ENCODE measurements at places on chromosomes 4 and X.

GRCh38 chr4:70183168-70183939, 12.2 kb upstream of the ODAM start:
- DNase-seq = peak; percentile 85

GRCh38 chr4:35562861-35563260, 681.5 kb downstream of the ARAP2 start:
- no peak for DNase-seq

- DNase-seq = no peak
These were observed 66.0 kb upstream of the PHOX2B start for GRCh38 chr4:41814565-41814964.

DNA sequence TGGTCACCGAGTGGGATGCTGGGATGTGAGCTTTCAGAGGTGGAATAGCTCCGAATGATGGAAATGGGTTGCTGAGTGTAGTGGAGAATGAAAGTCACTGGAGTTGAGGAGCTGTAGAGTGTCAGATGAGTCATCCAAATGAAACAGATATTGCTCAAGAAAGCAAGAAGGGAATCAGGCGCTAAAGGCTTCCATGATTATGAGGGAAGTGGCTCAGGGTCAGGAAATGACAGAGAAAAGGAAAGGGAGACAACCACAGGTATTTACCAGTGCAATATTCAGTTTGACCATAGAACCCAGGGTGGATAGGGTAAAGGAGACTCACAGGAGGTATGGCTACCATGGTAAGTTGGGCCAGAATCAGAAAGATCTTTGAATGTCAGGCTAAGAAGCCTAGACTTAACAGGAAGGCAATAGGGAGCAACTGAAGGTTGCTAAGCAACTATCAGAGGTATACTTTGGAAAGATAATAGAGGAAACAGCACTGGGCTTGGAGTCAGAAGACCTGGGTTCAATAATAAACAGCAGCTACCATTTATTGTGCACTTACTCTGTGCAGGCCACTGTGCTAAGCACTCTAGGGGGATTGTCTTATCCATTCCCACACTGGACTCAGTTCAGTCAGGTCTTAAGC, 11.7 kb downstream of the LAS1L start:
- DNase-seq = peak; percentile 12

DNA sequence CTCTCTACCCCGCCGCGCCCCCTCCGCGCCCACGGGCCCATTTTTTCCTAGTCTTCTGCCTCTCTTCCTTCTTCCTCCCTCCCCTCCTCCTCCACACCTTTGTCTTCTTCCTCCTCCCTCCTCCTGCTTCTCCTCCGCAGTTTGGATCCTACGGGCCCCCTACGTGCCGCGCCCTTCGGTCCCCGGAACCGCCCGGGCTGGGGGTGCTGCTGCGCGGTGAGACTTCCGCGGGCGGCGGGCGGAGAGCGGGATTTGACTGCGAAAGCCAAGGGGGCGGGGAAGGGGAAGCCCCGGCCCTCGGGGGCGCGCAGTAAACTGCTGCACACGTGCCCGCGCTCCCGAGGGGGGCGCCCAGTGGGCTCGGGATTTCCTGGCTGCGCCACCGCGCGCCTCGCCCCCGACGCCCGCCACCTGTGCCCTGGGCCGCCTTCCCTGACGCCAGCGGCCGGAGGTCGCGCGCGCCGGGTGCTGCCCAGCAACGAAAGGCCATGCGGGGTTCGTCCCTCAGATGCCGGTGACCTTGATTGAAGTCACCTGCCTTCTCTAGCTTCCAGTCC, 3.3 kb upstream of the NKX3-2 start:
- no peak for DNase-seq

GRCh38 chr4:185559915-185560281, 24.6 kb upstream of the PDLIM3 start:
- peak; percentile 13 for DNase-seq

GRCh38 chr4:77089866-77090265, 14.1 kb upstream of the CCNI start:
- DNase-seq = no peak

DNA sequence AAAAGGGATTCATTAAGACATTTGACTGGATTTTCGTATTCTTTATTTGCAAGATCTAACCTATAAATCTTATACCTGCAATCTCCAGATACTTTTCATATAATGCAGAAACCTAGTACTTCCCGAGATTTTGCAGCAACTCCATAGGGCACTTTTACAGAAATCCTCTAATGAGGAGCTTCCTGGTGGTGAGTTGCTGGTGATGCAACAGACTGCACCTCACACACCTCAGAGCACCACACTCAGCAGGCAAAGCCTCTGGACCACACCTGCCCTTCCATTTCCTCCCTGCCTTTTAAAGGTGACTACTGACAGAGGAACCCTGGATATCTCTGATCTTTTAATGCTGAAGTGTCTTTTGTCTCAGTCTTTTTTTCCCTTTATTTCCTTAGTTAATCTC, 289.4 kb downstream of the TRAM1L1 start:
- no peak for DNase-seq

DNA sequence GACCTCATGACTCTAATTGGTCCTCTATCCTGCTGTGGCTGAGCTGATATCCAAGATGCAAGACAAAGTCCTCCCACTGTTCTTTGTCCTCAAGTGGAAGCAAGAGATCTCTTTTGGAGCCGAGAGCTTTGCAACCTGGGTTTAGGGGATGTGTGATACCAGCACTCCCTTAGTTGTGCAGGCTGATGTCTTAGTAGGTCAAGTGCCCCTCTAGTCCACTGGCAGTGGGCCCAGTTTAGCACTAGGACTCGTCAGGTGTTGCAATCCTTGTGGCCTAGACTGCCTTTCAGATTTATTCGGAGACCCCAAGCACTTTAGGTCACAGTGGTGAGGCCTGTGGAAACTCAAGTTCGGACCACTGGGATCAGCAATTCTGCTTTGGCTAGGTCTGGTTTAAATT, 64.0 kb downstream of the GPRASP3 start:
- DNase-seq = no peak

- DNase-seq = no peak
These were observed 477.1 kb upstream of the TENM3 start for GRCh38 chr4:181766061-181766548.

- no peak for DNase-seq
These were observed 72.8 kb upstream of the ARSJ start for GRCh38 chr4:114052227-114052626.

DNA sequence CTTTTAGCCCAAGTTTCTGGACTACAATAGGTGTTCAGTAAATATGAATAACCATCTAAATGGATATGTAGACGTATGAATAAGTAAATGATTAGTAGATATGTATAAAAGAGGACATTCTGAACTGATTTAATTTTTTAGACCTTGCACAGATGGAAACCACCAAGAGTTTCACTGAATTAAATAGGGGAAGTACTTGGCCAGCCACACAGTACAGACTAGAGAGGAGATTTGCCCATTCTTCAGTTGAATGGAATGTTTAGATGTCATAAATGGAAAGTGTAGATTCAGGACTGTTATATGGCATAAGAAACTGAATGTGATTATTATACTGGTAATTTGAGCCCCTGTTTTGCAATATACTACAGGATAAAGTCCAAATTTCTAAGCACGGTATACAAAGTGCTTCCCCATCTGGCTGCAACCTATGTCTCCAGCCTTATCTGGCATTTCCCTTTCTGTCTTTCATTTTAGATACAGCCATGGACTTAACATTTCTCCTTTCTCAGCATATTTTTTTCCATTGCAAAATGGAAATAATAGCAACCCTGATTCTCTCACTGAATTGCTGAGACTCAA, 137.8 kb upstream of the HS3ST1 start:
- DNase-seq = peak; percentile 77

GRCh38 chr4:166481055-166481454, 608.0 kb downstream of the TLL1 start:
- no peak for DNase-seq

DNA sequence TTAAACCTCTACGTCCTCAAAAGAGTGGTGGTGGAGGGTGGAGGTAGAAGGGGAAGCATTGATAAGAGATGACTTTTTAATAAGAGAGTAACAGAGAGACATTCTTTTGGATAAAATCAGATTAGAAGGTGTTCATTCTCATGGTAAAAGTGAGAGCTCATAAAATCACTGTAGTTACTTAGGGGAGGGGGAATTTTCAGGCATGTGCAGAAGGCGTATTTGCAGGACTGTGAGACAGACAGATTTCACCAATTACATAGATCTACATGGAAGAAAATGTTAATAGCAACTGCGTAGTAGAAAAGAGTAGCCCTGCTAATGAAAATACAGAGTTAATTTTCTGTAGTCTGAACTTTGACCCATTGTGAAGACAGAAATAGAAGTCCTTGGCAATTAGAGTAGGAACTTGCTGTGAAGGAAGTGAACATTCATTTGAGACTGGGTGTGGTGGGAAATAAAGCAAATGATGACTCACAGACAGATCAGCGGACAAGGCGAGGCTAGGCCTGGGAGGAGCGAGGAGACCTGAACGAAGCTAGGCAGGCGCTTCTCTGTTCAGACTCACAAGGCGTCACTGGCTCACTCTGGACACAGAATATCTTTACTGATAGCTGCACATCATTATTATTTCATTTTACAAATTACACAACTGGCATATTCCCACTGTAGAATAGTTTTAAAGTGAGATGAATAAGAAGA, 57.2 kb upstream of the FAM9C start:
- peak; percentile 88 for DNase-seq

DNA sequence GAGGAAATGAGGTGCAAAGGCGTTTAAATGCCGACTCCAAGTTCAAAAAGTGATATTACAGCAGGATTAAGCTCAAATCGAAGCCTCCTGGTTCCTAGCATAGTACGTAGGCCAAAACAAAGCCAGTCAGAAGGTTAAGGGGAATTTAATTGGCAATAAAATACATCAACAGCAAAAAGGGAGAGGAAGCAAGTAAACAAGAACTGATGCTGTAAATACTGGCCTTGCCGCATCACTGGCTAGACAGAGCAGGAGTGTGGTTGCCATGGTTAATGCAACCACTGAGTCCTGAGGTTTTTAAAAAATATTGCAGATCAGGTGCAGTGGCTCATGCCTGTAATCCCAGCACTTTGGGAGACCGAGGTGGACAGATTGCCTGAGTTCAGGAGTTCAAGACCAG, 63.2 kb upstream of the FBXW7 start:
- no peak for DNase-seq

DNA sequence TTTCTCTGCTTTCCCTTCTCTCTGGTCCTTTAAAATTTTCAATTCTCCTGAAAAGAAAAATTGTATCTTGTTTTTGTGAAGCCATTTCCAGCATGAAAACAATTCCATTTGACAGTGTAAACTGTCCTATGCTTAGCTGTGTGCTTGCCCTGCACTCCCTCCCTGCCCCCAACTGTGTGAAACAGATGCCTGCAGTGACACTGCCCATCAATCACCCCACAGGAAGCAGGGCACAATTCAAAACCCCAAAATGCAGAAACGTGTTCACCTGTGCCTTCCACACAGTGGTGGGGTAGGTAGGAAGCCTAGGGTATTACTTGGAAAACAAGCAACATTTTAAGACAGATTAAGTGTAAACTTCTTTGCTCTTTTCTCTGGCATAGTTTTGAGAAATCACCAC, 6.2 kb upstream of the FHDC1 start:
- no peak for DNase-seq

DNA sequence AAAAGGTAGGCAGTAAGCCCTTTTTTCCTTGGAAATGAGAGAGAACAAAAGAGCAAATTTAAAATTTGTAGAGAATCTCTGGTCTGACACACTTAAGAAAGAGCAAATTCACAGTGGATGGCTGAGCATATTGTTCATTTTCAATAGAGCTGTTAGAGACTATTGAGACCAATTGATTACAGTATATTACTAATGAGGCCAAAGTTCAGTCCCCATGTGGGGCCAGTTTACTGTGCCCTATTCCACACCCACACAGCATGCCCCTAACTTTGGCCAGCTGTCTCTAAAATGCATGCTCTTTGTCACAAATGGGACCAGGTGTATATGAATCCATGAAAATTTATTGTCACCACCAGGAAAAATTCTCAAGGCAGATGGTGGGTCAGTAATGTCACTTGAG, 470.5 kb downstream of the PCDH7 start:
- DNase-seq = no peak

- DNase-seq = no peak
These were observed 822 bp upstream of the PFKFB1 start for GRCh38 chrX:54994668-54995351.

- peak; percentile 39 for DNase-seq
These were observed 40.8 kb downstream of the C4orf46 start for GRCh38 chr4:158630893-158631292.

- DNase-seq = peak; percentile 52
These were observed 16.0 kb upstream of the TLR8 start for GRCh38 chrX:12890467-12890866.

DNA sequence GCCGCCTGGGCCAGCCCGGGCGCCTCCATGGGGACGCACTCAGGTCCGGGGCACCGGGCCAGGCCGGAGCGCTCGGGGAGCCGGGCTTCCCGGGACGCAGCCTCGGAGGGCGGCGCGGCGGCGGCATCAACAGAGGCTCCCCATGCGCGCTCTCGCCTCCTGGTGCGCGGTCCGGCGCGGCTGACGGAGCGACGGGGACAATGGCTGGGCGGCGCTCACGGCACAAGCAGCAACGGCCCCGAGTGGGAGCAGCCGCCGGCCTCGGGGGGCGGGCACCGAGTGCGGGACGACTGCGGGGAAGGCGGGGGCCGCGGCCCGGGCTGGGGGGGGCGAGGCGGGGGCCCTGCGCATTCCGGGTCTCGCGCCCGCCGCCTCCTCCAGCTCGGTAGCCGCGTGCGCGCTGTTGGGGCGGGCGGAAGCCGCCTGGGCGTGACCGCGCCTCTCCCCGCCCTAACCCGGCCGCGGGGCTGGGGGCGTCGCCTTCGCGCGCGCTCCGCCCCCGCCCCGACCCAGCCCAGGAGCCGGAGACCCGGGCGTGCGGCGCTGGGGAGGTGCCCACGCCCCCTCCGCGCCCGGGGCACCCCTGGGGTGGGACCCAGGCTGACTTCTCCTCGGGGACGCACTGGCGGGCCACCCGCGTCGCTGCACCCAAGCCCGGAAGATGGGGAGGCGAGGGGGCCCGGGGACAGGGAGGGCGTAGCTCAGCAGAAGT, at the start of gene PRKX:
Gene PRKX (minus strand): TSS at position 425 of the 712 bp plus-strand sequence. CDS start 396 bp downstream, at position 29.
- peak; percentile 72 for DNase-seq

- DNase-seq = no peak
These were observed 244.1 kb upstream of the TEX13A start for GRCh38 chrX:105464618-105465017.

DNA sequence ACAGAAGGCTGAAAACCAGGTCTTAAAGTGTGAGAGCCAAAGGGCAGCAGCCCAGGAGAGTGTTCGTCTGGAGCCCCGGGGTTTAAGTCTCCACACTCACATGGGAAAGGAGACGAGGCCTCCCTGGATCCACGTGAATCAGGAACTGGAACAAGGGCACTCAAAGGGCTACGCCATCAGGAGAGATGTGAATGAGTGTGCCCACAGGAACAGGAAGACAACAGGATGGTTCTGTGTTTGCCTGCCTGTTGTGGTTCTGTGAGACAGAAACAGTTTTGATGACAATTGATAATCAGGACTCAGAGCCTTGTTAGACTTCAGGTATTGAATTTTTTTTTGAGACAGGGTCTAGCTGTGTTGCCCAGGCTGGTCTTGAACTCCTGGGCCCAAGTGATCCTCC, 4.9 kb upstream of the CTBP1 start:
- DNase-seq = no peak

GRCh38 chr4:99934891-99935290, 11.5 kb downstream of the DNAJB14 start:
- DNase-seq = peak; percentile 25
